ENCODE measurements at places on chromosomes 1 and 21.
A peak's percentile ranks its signal among the peaks of the same experiment; 100 is the strongest.

- DNase-seq = peak; percentile 20
Observed at GRCh38 chr1:55214212-55214933, 791 bp downstream of the USP24 start.

GRCh38 chr1:52556641-52557360 is 3.9 kb upstream of the TUT4 start:
- DNase-seq = no peak

- no peak for DNase-seq
Observed at GRCh38 chr1:82565146-82565545, 764.4 kb downstream of the ADGRL2 start.

DNA sequence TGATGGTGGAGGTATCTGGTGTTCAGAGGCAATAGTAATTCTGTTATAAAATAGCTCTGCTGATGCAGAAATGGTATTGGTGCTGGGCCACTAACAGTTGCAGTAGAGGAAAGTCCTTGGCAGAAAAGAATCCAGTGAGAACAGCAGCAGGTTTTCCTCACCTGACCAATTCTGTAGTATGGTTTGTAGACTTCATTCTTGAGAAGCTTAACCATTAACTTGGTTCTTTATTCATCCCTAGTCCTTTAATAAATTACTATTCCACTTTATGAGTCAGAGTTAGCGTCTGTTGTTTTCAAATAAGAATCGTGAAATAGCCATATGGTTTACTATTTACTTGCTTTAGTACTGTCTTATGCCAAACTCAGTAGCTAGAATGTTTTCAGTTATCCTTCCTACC is 128.5 kb upstream of the SERTAD4 start:
- no peak for DNase-seq

DNA sequence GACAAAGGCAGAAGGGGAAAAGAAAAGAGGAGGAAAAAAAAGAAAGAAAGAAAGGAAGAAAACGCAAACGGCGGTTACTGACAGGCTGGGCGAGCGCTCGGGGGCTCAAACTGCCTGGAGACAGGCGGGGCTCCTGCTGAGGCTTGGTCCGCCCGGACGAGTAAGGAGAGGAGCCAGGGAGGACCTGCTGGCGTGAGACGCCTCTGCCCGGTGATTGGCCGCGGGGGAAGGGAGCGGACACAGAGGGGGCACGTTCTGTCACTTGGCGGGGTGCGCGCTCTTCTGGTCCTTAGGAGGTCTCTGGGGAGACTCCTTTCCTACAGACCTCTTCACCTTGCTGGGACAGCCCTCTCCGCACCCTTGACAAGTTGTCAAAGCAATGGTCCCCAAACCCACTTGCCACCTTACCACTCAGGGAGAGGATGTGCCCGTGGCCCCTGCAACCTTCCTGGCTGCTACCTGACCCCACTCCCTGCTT is 791 bp upstream of the PIK3R3 start:
- no peak for DNase-seq

GRCh38 chr21:35020902-35021301 is 28.2 kb downstream of the RUNX1 start:
- no peak for DNase-seq

DNA sequence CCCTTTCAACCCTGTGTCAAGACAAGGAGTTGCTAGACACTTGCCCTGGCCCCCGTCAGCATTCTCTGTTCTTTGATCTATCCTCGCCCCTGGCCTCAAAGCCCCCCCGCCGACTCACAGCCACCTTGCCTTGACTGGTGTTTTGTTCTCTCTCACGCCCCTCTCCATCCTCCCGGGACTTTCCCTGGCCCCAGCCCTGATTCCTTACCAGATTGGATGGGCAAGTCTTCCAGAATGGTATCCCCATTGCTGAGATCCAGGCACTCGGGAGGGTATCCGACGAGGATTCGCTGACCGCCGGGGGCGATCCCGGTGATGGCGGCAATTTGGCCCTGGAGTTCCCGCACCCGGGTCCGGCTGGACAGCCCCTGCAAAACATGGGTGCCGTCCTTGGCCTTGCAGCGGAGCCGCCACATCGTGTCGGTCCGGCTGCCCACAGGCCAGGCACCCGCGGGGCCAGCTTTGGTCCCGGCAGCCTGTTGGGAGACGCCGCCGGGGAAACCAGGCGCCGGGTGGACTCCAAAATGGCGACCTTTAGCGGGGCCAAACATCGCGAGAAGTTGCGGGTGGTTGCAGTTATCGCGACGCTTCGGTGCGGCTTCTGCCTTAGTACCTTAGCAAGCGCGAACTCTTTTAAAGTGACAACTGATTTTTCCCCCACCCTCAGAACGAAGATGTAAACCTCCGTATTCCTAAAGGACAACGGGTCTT is 373 bp downstream of the YOD1 start:
- peak; percentile 85 for DNase-seq

- DNase-seq = no peak
Observed at GRCh38 chr1:173863224-173864161, 4.3 kb downstream of the GAS5 start.

- DNase-seq = no peak
Observed at GRCh38 chr21:45471525-45472221, 66.7 kb downstream of the COL18A1 start.

DNA sequence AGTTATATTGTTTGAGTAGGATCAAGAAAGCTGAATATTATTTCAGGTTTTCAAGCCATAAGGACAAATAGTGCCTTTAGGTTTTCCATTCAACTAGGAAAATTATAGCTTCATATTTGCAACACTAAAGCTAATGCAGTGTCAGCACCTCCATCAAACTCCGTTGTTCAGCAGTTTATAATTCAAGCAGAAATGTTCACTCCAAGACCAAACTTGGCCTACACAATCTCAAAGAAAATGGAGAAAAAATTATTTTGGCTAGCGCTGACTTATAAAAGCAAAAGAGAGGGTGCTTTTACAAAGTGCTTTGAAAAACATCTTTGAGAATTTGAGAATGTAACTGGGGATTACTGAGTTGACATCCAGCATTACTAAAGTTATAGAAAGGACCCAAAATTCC is 1.4 kb downstream of the SPAG17 start:
- no peak for DNase-seq

DNA sequence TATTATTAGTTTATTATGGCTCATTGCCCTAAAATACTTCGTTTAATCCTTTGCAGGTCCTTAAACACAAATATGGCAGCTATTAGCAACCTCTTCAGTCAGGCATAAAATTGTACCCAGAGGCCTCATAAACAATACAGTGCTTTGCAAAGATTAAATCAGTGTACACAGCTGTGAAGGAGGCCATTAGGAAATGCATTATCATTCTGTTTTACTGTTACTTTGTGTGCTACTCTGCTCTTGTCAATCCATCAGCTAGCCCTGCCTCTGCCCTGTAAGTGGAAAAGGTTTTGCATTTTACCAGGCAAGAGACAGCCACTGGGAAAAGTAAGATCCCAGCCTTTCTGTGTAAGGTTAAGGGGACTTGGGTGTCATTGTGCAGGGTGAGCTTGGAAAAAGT is 415.7 kb upstream of the DAB1 start:
- no peak for DNase-seq

DNA sequence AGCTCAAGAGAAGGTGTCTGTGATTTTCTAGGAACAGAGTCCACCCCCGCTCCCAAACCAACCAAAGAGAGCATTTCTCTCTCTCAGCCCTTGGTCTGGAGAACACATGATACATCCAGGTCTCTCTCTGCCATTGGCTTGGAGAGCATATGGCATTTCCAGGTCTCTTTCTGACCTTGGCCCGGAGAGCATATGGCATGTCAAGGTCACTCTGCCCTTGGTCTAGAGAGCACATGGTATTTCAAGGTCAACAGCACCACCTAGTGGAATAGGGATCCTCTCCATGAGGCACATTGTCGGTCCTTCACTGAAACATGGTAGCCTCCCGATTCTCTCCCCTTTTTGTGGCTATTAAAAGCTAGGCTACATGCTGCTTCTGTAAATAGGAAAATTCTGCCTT is 437.7 kb upstream of the OLFM3 start:
- no peak for DNase-seq

DNA sequence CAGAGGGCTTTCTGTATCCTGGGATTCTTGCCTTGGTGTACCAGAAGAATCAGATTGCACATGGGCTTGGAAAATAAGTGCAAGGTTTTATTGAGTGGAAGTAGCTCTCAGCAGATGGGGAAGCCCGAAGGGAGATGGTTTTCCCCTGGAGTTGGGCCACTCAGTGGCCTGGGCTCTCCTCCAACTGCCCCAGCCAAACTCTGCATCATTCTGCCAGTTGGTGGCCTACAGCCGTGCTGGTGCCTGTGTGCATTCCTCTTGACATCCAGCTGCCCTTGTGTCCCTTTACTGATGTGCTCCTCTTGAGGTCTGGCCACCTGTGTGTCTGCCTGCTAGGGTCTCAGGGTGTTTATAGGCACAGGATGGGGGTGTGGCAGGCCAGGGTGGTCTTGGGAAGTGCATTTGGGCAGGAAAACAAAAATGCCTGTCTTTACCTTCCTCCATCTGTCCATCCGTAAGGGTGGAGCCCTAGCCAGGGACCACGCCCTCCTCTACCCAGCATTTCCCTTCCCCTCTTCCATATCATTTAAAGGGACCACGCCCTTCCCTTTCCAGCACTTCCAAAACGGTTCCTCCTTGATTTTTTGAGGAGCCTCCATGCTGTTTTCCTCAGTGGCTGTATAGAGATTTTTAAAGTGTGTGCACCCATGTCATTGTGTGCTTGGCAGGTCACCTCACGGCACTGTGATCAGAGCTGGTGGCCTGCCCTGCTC is 18.9 kb downstream of the SNAP47 start:
- no peak for DNase-seq

DNA sequence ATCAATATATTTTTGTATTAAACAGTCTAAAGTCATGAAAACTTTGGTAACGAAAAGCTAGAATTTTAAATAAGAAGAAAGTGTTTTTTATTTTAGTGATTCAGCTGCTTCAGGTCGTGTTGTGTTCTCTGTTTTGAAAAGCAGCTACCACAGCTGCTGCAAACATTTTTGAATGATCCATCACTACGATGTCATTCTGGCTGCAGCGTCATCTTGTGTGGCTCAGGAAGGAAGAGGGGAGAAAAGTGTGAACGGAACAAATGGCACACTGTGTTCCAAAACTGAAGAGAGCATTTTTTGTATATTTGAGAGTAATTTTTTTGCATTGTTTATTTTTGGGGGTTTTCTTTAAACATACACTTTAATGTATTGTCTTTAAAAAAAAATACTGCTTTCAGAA is 323.0 kb upstream of the ADGRL2 start:
- DNase-seq = no peak

DNA sequence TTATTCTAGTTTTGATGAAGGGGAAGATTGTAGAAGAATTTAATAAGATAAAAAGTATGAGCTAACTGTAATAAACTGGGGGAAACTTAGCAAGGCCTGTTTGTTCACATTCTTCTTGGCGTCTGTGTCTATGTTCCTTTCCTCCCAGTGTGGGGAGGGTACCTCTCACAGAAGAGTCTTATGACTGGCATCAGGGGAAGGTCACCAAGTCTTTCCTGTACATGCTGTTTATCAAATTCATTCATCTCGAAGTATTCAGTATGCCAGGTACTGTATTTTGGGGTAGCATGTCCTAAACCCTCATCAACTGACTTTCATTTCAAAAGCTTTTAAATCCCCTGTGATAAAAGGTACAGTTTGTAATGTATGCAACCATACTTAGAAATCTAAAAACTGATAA is 78.4 kb downstream of the HS2ST1 start:
- DNase-seq = no peak

DNA sequence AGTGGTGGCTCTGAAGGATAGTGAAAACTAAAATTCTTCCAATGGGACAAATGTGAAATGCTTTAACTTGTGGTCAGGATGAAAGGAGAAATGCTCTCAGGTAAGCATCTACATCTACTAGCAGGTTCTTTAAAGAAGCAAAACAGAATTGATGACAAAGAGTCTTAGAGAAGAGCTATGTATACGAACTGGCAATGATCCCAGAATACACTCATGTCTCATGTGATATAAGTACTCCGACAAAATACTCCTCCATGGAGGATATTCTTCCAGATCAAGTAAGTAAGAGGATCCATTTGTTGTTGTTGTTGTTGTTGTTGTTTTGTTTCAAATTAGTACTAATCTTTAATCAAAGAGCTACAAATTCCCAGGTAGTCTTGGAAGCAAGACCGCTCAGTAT is 174.0 kb upstream of the ATP1B1 start:
- DNase-seq = no peak

- DNase-seq = no peak
Observed at GRCh38 chr1:42450061-42450460, 5.8 kb downstream of the ZMYND12 start.

DNA sequence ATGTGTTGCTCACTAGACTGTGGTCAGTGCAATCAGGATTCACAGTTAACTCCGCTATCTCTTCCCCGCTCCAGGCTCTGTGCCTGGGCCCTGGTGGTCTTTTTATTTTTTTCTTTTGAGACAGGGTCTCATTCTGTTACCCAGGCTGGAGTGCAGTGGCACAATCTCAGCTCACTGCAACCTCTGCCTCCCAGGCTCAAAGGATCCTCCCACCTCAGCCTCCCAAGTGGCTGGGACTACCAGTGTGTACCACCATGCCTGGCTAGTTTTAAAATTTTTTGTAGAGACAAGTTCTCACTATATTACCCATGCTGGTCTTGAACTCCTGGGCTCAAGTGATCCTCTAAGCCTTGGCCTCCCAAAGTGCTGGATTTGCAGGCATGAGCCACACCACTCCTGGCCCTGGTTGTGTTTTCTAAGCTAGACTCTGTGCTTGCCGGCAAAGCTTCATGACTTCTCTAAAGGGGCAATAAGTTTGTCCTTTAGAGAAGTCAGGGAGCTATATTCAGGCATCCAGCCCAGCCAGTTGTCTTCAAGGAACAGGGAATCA is 1.4 kb downstream of the RCSD1 start:
- DNase-seq = no peak

GRCh38 chr1:110672753-110673108 is 2.0 kb downstream of the KCNA3 start:
- DNase-seq = no peak

- no peak for DNase-seq
Observed at GRCh38 chr1:48027533-48027835, 30.3 kb upstream of the TRABD2B start.

DNA sequence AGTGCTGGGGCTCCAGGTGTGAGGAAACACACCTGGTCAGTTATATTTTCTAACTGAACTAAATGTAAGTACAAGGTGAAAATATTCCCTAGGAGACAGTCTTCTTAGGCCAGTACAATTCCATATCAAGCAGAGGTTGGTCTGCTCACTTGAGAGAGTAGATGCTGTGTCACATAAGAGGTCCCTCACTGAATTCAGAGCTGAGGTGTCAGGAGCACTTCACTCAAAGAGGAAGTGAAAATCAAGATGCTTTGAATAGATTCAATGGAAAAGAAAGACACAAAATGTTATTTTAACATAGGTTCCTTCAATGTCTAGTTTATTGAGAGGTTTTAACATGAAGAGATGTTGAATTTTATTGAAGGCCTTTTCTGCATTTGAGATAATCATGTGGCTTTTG is 4.3 kb upstream of the FCRL3 start:
- no peak for DNase-seq

DNA sequence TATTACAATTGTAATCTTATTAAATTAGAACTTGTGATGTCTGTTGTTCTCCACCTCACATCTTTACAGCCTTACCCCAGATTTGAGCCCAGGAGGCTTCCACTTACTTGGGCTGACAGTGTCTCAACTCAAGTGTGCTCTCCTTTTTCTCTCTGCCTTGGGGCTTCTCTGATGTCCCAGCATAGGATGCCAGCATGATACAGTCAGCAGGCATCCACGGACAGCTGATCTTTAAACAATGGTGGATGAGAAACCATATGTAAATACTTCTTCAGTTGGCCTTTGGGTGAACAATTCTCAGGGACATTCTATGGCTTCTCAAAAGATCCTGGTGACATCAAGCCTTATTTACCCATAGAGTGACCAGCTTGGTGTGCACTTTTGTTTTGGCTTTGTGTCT is 107.6 kb upstream of the GORAB start:
- DNase-seq = no peak

Measured in mesothelial cell of epicardium (in vitro differentiated cells).